ENCODE measurements at places on chromosomes 5 and 9. TPM values are rescaled to one million over a fixed set of nuclear protein-coding genes. Genes with fewer than 3 reads are reported as not detected.

The MEIKIN gene
- not detected for total RNA-seq

The GFRA3 gene
- total RNA-seq = not detected

The SPOCK1 gene
- total RNA-seq = 42.7 TPM

The PCDHA10 gene
- total RNA-seq = 0.33 TPM

The MCTP1 gene
- 36.5 TPM for total RNA-seq

The RLN2 gene
- 0.25 TPM for total RNA-seq

The NUTM2F gene
- total RNA-seq = not detected

The SLC1A1 gene
- total RNA-seq = 15.7 TPM

The LPAR1 gene
- total RNA-seq = 103 TPM

The TMEM161B gene
- 20.6 TPM for total RNA-seq

The ALG2 gene
- 34.4 TPM for total RNA-seq

The SPATA31E1 gene
- under 0.01 TPM for total RNA-seq

The PCDHA7 gene
- 0.87 TPM for total RNA-seq

The TAL2 gene
- total RNA-seq = 0.12 TPM

The CATSPER3 gene
- 0.12 TPM for total RNA-seq

The RNF183 gene
- 0.37 TPM for total RNA-seq

The RMND5B gene
- 29.2 TPM for total RNA-seq

Measured in uterine smooth muscle cell (primary cell).